ENCODE measurements at places on chromosomes 7 and 10.

DNA sequence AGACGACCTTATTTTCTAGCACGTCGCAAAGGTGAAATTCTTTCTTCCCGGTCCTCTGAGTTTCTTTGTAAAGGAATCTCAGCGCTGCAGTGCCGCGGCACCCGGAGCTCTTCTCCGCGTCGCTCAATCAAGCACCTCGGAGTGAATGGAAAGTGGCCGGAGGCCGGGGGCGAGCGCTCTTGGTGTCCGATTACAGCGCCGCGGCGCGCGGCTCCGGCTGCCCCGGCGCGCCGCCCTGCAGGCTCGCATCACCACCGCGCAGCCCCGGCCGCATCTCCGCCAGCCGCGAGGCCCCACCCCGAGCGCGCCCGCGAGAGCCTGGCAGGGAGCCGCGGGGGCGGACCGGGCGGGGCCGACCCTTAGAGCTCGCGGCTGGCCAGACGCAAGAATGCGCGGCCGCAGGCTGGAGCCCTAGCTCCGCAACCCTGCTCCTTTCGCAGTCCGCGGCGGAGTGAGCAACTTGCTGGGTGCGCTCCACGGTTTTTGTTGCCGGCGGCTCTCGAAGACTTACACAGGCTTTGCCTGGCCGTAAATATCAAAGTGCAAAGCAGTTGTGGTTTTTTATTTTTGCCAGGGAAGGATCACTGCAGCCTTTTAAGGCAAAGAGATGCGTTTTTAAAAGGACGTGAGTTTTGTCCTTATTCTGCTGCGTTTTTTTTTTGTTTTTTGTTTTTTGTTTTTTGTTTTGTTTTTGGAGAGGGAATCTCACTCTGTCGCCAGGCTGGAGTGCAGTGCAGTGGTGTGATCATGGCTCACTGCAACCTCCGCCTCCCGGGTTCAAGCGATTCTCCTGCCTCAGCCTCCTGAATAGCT is at the start of gene SEMA3C:
Gene SEMA3C (minus strand): TSS at position 143 of the 813 bp plus-strand sequence. CDS start 2,270 bp downstream, outside the sequence.
- peak; percentile 99 for ATAC-seq

GRCh38 chr10:60798031-60798430 is 19.8 kb downstream of the CDK1 start:
- ATAC-seq = no peak

GRCh38 chr10:102016416-102016815 is 39.6 kb downstream of the ARMH3 start:
- ATAC-seq = no peak

- ATAC-seq = no peak
These were observed 44.6 kb downstream of the SLIT1 start for GRCh38 chr10:97140902-97141745.

- ATAC-seq = no peak
These were observed 167.7 kb downstream of the UBE2H start for GRCh38 chr7:129784783-129785684.

GRCh38 chr7:158802535-158803366 is 26.6 kb downstream of the ESYT2 start:
- peak; percentile 41 for ATAC-seq

GRCh38 chr7:101153969-101154692 is at the start of gene AP1S1:
Gene AP1S1, plus strand, starts transcription at chr7:101154476. Its CDS starts 39 bp downstream, at chr7:101154515.
- ATAC-seq = peak; percentile 97

- ATAC-seq = no peak
These were observed 322.1 kb downstream of the DNAJB6 start for GRCh38 chr7:157658851-157659412.

GRCh38 chr7:92737706-92738105 is 98.7 kb downstream of the CDK6 start:
- no peak for ATAC-seq

GRCh38 chr10:67607472-67607871 is 88.5 kb downstream of the CTNNA3 start:
- no peak for ATAC-seq

DNA sequence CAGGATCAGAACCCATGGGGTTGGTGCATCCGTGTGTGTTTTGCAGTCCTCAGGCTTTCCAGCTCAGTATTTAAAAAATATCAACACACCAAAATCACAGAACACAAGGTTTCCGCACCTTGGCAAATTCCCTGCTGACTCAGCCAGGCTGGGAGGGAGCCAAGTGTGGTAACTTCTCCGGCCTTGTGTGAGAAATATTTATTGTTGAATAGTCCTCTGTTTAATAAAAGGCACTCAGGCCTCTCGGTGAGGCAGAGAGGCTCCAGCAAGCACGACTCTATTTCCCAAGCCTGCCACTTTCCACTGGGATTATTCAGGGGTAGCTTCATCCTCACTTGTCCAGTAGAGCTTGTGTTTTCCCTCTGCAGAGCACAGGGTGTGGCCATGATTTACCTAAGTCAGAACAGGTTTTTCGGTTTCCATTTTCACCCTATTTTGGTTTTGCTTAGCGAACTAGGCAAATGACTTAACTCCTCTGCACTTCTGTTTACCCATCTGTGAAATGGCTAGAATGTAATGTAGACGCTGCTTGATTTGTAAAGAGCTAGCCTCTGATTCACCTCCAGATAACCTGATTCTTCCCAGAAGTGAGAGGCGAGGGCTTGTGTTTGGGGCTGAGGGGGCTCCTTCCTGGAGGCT is 13.0 kb upstream of the CHST15 start:
- peak; percentile 88 for ATAC-seq

DNA sequence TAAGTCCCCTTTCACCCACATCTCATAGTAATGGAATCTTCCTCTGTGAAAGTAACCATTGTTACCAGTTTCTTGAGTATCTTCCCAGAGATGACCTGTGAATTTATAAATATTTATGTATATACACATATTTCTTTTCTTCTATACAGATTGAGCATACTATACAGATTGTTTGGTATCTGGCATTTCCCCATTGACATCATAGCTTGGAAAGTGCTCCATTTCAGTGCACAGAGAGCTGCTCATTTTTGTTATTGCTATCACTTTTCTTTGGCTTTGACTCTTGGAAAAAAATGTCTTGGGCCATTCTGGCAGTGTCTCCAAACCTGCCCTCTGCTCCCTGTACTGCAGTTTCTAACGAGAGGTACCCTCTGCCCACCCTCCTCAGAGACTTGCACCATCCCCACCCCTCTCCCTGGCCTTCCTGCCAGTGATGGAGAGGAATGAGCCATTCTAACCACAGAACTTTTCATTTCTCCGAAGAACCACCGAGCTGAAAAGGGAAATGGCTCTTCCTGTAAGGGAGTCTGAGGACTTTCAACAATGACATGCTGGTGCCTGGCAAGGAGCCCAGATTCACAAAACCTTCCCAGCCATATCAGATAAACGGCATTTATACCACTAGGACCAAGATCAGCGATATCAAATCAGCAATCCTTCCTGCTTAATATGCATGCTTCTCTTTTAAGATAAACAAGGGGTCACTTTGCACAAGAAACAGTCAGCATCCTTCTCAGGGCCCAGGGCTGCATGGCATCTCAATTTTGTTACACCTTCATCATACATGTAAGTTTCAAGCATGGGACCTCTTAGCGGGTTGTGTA is 19.7 kb upstream of the CCSER2 start:
- ATAC-seq = no peak

- ATAC-seq = no peak
These were observed 65.6 kb upstream of the PCGF5 start for GRCh38 chr10:91154842-91155241.

DNA sequence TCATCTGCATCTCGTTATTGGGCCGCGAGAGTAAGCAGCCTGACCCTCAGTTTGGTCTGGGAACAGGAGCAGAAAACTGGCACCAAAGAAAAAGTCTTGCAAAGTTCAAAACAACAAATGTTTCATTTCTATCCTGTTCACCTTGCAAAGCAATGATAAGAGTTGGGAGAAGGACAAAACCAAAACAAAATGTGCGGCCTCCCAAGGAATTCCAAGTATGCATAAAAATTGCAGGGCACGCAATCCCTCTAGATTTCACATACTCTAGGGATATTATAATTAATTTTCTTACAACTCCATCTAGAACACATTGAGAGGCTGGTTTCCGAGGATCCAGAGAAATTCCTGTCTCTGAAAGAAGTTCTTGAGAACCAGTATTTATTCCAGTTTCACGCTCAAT is 20.1 kb downstream of the CHUK start:
- no peak for ATAC-seq

DNA sequence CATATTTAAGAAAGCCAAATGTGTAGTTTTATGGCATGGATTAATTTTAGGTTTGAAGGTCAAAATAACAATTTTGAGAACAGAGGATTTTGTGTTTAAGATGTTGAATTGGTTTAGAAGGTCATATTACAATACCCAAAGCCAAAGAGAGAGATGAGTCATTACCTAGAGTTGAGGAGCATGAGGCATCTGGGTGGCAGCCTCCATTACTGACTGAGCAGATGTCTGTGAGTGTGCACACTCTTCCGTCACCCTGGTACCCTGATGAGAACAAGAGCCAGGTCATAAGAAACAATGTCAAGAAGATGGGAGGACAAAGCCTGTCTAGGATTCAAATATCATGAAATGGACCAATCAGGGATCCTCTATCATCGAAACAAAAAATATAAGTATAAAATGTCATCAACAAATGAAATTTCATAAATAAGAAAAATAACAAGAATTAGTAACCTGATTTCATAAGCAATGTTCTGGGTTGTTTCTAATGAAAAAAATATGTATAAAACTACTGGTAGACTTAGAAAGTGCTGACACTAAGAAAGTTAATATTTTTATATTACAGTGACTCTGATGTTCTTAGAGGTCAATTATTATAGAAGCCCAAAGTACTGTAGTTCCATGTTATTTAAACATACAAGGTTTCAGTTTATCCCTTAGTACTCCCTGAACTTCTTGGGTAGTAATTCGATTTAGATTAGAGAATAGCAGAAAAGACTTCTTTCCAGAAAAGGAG is 20.0 kb downstream of the CUBN start:
- no peak for ATAC-seq

DNA sequence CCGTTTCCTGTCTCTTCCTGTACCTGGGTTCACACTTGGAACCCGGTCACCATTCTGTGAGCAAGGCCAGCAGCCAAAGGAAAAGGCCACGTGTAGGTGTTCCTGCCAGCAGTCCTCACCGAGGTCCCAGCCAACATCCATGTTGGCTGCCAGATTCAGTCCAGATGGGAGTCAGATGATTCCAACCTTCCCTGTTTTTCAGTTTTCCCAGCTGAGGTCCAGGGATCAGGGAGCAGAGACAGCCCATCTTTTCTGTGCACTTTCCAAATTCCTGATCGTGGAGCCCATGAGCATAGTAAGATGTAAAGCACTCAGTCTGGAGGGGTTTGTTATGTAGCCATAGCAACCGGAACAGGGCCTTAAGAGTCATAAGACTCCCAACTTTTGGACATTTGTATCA is 3.9 kb upstream of the PVRIG start:
- peak; percentile 62 for ATAC-seq

DNA sequence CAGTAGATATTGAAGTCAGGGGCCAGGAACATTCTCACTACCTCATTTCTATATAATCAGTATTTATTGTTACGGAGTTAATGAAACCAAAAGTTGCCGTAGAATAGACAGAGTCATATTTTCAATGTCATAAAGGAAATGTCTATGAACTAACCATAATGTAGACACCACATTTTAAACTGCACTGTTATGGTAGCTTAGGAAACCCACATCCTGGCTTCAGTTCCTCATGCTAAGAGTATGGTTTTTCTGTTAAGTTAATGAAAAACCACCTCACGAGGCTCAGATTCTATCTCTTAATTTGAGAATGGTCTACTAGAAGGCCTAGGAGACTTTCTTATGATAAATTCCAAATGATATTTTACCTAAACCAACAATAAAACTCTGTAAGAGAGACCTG is 166.5 kb downstream of the TMEM26 start:
- no peak for ATAC-seq

DNA sequence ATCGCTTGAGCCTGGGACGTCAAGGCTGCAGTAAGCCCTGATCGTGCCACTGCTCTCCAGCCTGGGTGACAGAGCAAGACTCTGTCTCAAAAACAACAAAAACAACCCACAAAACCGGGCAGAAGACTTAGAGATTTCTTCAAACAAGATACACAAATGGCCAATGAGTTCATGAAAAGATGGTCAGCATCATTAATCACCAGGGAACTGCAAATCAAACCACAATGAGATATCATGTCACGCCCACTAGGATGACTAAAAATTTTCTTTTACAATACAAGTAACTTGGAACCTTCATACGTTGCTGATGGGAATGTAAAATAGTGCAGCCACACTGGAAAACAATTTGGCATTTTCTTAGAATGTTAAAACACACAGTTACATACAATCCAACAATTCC is 77.3 kb upstream of the GRID1 start:
- no peak for ATAC-seq

- peak; percentile 87 for ATAC-seq
These were observed 19.8 kb downstream of the RGR start for GRCh38 chr10:84264611-84265141.

DNA sequence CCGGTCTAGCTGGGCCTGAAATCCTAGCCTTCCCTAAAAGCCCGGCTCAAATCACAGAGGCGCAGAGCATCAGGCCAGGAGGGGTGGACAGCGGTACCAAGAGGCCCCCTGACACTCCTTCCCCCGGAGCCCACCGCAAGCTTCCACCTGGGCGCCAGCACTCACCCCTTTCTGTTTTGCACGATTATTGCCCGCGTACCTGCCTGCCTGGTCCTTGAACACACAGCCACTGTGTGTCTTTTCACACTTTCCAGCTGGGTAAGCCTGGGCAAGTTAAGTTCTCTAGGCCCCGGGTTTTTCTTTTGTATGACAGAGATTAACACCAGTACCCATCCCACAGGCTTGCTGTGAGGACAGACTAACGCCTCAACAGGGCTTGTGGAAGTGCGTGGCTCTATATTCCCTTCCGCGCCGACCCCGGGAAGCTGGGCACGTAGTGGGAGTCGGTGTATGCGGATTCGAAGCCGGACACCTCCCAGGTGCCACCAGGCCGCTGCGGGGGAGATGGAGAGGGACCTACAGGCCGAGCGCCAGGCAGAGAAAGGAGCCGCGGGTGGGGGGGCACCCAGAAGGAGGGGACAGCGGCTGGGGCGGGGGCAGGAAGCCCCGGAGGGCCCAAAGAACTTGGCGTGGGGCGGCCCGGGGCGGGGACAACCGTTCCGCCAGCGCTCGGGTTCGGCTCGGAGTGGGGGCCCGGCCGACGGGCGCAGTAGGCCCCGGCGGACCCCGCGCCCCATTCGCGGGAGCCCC is 792 bp downstream of the ZNF746 start:
- peak; percentile 52 for ATAC-seq

DNA sequence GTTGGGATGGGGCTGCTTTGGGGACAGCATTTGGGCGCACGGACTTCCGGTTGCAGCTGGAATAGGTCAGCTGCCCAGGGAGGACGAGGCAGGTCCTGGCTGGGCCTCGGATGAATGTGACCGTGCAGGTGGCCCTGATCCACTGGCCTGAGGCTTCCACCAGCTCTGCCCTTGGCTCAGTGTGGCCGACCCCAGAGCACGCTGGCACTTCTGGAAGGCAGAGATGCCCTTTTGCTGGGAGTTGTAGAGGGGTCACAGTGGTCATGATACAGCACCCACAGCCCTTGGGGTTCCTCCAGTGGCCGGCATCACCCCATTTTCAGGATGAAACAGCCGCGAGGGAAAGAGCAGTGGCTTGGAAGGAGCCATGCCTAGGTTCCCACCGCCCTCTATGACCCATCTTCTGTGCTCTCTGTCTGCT is 19.0 kb downstream of the ADCY1 start:
- no peak for ATAC-seq

GRCh38 chr10:4267086-4267773 is 482.2 kb upstream of the KLF6 start:
- ATAC-seq = no peak
